ENCODE measurements at places on chromosomes 13 and 19. TPM values are rescaled to one million over a fixed set of nuclear protein-coding genes. Genes with fewer than 3 reads are reported as not detected.

Gene ALOX5AP
- total RNA-seq, result 16.5 TPM

Gene CXCL17
- total RNA-seq, result not detected

Gene RNU6-9
- not detected for total RNA-seq

Gene OR7A5
- not detected for total RNA-seq

Measured in CD4-positive, alpha-beta T cell (primary cell).